ENCODE measurements at places on chromosomes 5 and 9. TPM values are rescaled to one million over a fixed set of nuclear protein-coding genes. Genes with fewer than 3 reads are reported as not detected.
A peak's percentile ranks its signal among the peaks of the same experiment; 100 is the strongest.

PLAA gene
- total RNA-seq: 53.3 TPM

ANKRD20A1 gene
- total RNA-seq: 1.6 TPM

TMEM232 gene
- 0.39 TPM for total RNA-seq

SPINK7 gene
- total RNA-seq: not detected

C5orf34 gene
- total RNA-seq: 4.2 TPM

ROPN1L gene
- 0.42 TPM for total RNA-seq

SCAMP1 gene
- total RNA-seq: 66.7 TPM

SOX30 gene
- total RNA-seq: not detected

TSSK1B gene
- not detected for total RNA-seq

IFNA21 gene
- total RNA-seq: not detected

LIFR gene
- 37.4 TPM for total RNA-seq

DNA sequence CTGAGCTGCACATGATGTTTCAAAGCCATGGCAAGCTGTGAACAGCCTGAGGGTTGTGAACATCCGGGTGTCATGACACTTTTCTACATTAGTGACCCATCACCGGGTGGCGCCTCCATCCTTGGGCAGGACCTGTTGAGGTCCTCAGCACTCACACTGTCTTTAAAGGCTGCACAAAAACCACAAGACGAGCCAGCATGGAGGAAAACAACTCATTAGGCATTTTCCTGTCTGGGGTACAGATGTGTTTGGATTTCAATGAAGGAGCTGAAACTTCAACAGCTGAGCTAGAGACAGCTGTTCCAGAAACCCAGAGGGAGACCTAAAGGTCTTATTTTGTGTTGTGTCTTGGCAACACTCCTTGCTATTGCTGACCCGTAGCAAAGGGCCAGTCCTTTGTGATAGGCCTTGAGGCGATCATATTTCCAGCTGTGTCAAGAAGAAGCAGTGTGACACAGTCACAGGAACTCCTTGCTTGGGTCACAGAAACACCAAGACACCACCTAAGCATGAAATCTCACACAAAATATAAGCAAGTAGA lies 151.8 kb upstream of the VLDLR start:
- DNase-seq: peak; percentile 22

GRCh38 chr9:89839449-89839848 lies 234.6 kb downstream of the GADD45G start:
- DNase-seq: no peak

GRCh38 chr5:10563110-10563944 lies 543 bp upstream of the ANKRD33B start:
- DNase-seq: no peak

GRCh38 chr9:104868687-104869404 lies 59.1 kb downstream of the ABCA1 start:
- DNase-seq: peak; percentile 53

DNA sequence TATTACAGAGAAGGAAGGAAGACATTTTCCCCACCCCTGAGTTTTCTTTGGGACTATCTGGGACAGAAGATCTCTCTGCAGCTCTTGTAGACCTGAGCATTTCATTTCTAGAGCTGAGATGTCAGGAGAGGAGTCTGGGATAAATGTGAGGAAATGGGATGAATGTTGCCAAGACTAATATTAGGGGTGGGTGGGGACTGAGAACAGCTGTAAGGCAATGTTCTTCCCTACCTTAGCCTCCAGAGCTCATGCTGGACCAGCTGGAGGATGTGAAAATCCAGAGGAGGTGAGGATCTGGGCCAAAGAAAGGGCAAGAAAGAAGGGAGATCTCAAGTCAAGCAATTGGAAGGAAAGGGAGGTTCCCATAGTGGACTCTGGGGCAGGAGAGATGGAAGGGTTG lies 23.1 kb upstream of the FOXD1 start:
- no peak for DNase-seq

GRCh38 chr5:52798938-52799337 lies 11.2 kb downstream of the ITGA1 start:
- no peak for DNase-seq

DNA sequence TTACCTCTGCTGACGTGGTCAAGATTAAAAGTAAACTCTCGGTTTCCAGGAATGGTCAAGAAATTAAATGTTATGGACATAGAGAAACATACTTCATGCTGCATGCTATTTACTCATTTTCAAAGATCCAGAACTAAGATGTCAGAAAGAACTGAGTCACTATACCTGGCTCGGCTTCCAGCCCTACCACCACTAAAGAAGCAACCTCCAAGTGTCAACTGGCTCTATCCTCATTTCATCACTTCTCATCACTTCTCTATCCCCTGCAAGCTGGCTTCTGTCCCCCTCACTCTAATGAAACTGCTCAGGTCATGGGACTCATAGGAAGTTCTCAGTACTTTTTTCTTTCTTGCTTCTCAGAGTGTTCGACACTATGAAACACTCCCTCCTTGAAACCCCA lies 116.2 kb downstream of the CDK5RAP2 start:
- DNase-seq: no peak

DNA sequence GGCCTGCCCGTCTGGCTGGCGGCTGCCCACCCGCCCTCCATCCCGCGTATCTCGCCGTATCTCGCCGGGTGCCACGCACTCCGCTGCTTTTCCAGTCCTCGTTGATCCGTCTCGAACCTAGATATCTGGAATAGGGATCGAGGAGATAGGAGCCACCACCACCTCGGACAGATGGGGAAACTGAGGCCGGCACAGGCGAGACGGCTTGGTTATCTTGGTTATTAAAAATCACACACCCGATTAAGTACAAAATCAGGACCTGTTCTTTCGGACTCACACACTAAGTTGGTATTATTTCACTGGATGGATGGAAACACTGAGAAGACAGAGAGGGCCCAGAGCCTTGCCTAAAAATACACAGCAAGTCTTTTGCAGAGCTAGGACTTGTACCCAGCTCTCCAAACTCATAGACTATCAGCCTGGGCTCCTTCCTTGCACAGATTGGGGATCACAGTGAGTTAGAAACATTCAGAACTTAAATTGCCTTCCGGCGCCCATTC lies 678 bp downstream of the SLC26A2 start:
- DNase-seq: no peak

DNA sequence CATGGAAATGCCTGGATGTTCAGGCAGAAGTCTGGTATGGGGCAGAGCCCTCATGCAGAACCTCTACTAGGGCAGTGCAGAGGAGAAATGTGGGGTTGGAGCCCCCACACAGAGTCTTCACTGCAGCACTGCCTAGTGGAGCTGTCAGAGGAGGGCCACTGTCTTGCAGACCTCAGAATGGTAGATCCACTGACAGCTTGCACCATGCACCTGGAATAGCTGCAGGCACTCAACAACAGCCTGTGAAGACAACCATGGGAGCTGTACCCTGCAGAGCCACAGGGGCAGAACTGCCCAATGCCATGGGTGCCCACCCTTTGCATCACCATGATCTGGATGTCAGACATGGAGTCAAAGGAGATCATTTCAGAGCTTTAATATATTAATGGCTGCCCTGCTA lies 36.9 kb downstream of the TRIP13 start:
- DNase-seq: no peak

- no peak for DNase-seq
These were observed 1.7 kb downstream of the SRD5A1 start for GRCh38 chr5:6634788-6635430.

- peak; percentile 11 for DNase-seq
These were observed 55.3 kb downstream of the ERAP1 start for GRCh38 chr5:96752341-96753016.

GRCh38 chr5:37214550-37214949 lies 34.6 kb downstream of the CPLANE1 start:
- DNase-seq: no peak

GRCh38 chr5:59905188-59905587 lies 11.7 kb upstream of the PDE4D start:
- DNase-seq: no peak

DNA sequence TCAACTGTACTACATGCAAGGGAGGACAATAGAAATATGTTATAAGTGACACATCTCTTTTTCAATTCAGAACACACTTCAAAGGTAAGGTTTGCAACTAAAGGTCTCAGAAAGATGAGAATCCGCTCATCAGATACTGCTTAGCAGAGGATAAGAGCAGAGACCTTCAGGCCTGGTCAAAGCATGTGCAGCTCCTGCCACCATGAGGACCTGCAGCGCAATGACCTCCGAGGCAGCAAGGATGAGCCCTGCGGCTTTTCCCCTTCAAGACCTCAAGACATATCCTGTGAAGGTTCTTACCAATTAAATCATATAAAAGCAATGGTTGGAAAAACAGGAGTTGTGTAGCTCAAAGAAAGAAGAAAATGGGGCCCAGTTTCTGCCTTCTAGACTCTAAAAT lies 135.8 kb downstream of the TRIM36 start:
- no peak for DNase-seq

GRCh38 chr9:89872913-89873707 lies 268.3 kb downstream of the GADD45G start:
- DNase-seq: no peak

DNA sequence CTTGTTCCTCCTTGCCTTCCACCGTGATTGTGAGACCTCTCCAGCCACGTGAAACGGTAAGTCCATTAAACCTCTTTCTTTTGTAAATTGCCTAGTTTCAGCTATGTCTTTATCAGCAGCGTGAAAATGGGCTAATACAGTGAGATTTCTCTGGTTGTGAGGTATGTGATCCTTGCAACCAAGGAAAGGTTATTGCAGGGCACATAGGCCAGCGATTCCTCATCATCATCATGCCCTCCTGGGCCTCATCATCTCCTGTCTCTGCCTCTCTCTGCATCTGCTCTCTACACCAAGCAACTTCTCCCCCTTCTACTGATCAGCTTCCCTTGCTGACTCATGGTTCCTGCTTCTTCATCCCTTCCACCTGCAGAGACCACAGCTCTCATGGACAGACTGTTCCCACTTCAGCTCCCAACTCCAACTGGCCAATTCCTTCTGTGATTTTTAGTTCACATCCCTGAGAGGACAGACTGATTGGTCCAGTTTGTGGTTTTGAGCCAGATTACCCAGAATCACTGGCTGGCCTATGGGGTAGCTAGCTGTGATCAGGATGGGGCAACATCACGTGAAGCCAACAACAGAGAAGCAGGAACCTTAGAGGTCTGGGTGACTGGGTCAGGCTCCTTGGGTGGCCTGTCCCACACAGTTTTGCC lies 53.1 kb downstream of the LIX1 start:
- no peak for DNase-seq

DNA sequence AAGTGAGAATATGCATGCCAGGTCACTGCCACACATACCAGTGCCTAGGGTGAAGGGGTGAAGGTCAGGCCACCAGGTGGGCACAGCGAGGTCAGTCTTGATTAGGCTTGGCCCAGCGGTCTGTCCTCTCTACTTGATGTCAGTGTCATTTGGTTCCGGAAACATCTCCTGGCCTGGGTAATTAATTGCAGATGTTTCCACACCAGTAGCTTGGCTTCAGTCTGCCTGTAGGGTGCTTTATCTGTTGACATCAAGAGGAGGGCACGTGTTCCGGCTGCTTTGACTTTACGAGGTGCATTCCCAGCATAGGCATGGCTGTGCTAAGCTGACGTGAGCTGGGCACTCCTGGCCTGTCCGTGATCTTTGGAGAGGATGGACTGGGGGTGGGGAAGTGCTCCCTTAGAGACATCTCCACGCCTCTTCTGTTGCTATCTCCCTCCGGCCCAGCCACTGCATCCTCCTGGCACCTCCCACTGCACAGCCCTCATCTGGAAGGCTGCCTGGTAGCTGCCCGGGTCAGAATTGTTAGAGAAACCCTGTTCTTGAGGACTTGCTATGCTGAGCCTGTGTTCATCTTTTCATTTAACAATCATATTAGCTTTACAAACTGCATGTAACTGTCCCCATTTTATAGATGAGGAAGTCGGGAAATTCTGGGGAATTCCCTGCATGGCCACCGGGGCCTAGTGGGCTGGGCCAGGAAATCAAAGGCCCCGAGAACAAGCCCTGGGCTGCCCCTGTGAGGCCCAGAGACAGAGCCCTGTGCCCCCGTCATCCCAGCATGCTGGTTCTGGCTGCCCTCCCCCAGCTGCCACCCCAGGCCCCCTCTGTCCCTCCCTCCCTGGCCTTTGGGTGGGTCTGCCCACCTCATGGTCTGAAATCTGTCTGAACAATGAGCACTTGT lies 29.1 kb downstream of the JADE2 start:
- no peak for DNase-seq

DNA sequence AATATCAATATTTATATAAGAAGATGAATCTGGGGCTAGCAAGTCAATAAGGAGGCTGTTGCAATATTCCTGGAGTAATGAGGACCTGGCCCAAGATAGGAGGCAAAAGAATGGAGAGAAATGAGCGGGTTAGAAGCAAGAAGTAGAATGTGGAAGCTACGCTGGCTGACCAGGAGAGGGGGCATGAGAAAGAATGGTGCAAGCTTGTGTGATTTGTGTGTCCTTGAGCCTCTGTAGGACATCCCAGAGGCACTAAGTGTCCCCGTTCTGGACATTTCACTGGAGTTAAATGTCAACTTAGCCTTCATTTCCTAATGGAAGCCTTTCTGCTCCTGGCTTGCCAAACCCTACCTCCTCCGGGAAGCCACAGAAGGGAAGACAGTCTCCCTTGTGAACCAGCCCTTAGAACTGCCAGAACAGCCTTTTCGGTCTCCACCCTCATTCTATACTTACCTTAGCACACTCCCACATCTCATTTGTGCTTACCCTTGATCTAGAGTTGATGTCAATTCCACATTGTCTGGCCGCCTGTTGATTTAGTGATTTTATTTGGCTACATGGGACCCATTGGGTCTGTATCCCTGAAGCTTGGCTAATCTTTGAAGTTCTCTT lies 6.7 kb upstream of the PDE6A start:
- DNase-seq: no peak

DNA sequence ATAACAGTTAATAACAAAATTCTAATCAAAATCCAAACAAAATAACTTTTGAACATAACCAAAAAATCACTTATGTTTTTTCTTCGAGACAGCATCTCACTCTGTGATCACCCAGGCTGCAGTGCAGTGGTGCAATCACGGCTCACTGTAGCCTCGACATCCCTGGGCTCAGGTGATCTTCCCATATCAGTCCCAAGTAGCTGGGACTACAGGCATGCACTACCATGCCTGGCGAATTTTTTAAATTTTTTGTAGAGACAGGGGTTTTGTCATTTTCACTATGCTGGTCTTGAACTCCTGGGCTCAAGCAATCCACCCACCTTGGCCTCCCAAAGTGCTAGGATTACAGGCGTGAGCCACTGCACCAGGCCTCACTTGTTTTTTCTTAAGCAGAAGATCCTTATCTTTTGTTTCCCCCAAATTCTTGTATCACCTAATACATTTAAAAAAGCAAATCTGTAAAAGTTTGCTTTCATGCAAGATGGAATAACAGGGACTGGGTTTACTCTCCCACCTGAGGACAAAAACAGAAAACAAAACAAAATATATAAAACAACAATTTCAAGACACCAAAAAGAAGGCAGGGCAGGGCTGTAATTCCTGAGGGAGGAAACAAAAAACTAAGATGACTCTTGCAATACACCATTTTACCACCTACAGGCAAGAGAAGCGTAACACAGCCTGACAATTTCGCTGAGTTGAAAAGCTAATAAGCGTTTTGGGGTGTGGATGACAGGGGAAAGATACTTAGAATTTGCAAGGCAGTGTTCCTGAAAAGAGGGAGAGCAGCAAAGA lies 71.4 kb downstream of the RAPGEF6 start:
- no peak for DNase-seq

DNA sequence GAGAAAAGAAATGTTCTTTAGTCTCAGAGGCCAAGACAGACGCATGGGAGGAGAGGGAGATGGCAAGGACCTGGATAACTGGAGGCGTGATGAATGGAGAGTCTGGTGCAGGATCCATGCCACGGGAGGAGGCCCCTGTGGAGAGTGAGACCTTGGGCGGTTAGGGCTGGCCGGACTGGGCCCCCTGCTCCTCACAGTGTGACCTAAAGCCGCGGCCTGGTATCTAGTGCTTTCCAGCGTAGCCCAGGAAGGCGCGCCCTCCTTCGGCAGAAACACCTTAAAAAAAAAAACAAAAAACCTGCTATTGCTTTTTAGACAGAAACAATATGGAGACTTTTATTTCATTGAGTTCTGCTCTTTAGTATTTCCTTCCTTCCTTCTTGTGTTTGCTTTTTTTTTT lies 33.1 kb downstream of the SCGB3A1 start:
- DNase-seq: no peak

Measured in pulmonary artery endothelial cell (primary cell).